Stimulated activated CD4-positive, alpha-beta T cell treated with anti-CD3 and anti-CD28 coated beads, Interleukin-1b, Interleukin-23, amount 100 ng/mL, for 1 hour (primary cell): ENCODE measurements at places on chromosomes 13 and 19.

GRCh38 chr13:28251466-28251865, 113.1 kb downstream of the PAN3 start:
- DNase-seq, result no peak

GRCh38 chr19:11639602-11640471, 42.6 kb downstream of the ZNF627 start:
- peak; percentile 86 for DNase-seq

- no peak for DNase-seq
Observed at GRCh38 chr13:95115525-95115924, 185.7 kb downstream of the ABCC4 start.

DNA sequence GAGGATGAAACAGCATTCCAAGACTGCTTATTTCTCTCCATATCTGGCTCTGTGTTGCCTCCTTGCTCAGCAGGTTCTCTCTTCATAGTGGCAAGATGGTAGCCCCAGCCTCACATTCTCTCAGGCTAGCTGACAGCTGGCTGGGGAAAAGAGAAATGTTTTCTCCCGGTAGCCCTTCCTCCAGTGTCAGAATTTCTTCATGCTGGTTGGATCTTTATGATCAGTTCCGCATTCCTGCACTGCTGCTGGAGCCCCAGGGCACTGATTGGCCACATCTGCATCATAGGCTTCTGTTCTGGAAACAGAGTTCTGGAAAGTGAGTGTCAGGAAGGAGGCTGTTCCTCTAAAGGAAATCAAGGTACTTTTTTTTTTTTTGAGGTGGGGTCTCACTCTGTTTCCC, 24.6 kb downstream of the POP4 start:
- DNase-seq, result no peak

DNA sequence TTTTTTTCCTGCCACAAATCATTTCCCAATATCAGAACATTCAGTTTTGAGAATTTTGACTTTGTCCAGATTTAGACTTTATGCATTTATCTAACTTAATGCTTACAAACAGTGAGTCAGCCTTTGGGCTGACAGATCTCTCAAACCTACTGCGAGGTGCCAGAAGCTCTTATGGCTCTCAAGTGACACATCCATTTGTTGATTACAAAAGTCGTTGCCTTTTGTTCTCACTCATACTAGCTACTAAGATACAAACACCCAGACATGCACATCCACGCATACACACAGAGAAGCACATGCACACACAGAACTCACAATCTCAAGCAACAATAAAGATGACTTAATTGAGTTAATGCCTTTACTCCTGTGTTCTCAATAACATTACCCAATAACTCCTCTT, 1147.5 kb downstream of the DIAPH3 start:
- DNase-seq, result no peak

GRCh38 chr13:94464771-94465170, 14.7 kb downstream of the DCT start:
- DNase-seq, result peak; percentile 4

GRCh38 chr13:66557357-66557756, 672.8 kb downstream of the PCDH9 start:
- no peak for DNase-seq

DNA sequence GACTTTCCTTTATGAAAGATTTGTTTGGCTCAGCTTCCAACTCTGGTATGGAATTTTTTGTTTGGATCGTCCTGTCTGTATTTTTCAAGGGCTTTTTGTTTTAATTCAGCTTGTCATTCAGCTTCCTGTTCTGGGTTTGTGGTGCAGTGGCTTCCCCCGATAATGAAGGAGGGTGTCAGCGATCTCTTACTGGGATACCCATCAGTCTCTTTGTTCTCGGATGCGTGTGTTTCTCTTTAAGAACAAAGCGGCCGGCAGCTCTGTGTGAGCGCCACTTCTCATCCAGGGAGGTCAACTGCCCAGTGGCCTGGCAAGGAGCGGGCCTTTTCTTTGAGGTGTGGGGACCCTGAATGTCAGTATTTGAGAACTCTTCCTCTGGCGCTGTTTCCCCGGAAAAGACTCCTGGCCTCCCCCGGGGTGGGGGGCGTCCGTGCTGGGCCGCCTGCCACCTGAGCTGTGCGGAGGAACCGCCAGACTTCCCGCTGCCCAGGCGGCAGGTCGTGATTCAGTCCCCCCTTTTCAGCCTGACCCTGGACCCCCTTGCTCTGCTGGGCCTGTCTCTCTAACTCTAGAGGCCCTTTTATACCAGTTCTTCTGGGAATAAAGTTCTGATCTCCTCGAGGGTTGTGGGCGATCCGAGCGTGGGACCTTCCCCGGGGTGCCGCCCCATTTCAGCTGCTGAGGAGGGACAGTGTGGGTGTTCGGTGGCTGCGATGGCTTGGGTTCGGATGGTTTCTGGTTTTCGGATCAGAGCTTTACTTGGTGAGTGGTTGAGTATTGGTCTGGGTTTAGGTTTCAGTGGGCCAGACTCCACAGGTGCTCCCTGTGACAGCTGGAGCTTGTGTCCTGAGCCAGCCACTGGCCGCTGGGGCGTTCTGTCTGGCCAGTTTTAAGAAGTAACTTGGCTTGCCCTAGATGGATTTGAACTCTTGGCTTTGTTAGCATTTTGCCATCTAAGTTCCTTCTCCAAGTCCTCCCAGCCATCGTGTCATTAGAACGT, 3.4 kb downstream of the SF3A2 start:
- DNase-seq, result no peak

DNA sequence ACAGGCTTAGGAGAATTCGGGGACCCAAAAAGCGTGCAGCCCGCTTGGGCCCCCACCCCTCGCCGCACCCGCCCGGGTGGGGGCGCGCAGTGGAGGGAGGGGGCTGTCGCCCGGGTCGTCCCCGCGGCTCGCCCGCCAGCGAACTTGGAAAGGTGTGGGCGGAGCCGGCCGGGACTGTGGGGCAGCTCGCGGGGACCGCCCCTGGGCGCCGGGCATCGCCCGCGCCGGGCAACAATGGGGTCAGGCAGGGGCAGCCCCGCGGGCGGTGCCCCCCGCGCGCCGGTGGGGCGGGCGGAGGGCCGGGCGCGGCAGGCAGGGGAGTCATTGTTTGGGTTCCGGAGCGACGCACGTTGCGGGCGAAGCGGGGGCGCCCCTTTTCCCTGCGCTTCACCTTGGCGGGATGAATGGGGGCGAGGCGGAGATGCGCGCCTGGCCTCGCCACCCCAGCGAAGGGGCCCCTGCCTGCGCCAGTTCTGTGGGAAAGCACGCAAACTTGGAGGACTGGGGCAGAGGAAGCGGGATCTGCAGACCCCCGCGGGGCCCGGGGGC, 647 bp upstream of the KLF12 start:
- DNase-seq, result no peak

GRCh38 chr13:95083758-95084157, 217.5 kb downstream of the ABCC4 start:
- no peak for DNase-seq

DNA sequence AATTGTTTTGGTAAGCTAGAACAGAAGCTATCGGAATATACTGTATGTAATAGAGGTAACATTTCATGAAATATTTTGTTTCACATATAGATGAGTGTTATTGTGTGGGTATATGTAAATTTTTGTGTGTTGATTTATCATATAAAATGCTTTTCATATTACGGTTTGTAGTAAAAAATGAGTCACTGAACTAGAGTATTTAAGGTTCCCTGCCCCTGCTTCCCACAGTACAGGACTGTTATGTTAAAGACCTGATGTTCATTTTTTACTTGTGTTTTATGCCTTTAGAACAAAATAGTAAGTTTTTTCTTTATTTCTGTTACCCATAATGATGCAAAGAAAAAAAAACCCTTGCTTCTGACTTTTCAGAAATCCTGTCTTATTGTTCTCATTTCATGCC, 243.4 kb downstream of the ENOX1 start:
- no peak for DNase-seq

DNA sequence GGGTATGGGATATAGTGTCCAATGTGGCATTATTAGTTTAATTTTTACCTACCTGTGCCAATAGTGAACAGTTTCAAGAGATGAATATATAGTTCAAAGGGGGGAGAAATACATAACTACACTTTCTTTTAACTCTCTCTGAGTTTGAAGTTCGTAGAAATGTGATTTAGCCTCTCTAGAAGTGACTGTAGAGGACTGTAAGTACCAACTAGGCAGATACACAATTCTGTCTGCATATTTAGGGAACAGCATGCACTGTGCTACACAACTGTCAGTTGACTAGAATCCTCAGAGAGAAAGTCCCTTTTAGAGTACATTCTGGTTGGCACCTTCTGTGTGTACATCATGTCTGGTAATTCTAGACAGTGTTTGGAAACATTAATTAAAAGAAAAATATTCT, 17.5 kb upstream of the ZNF90 start:
- DNase-seq, result no peak

GRCh38 chr19:7415857-7416371, 67.2 kb downstream of the ARHGEF18 start:
- no peak for DNase-seq

- peak; percentile 42 for DNase-seq
Observed at GRCh38 chr13:42420304-42420703, 148.4 kb downstream of the AKAP11 start.

DNA sequence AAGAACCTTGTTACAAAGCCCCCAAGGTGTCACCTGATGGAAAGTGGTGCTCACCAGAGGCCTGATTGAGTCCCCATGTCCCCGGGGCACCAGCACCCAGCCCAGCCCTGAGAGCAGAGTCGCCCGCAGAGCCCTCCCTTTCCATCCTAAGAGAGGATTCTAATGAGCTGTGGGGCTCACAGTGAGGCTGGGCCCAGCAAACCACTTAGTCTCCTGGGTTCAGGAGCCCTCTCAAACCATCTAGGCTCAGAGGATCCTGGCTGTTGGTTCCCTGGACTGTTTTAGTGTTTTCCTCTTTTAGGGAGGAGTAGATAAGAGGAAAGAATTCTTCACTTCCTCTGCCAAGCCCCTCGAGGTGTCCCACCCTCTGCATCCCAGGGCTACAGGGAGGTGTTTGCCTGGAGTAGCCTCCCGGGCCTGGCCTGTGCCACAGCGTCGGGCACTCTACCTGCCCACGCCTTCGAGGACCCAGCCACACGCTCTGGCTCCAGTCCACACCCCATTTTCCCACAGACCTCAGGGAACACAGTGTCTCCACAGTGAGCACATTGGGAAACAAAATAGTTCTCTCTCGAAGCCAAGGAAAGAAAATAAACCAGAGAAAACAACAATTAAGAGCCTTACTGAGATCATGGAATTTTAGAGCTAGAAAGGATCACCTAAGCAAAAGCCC, 34.4 kb downstream of the DHRS12 start:
- DNase-seq, result no peak

GRCh38 chr19:4914736-4915501, 5.6 kb downstream of the UHRF1 start:
- peak; percentile 52 for DNase-seq

- no peak for DNase-seq
Observed at GRCh38 chr19:14978161-14978776, 1.4 kb downstream of the SLC1A6 start.

- DNase-seq, result no peak
Observed at GRCh38 chr13:110687736-110688135, 18.2 kb downstream of the CARS2 start.

GRCh38 chr13:99639126-99639525, 137.9 kb downstream of the TM9SF2 start:
- no peak for DNase-seq

DNA sequence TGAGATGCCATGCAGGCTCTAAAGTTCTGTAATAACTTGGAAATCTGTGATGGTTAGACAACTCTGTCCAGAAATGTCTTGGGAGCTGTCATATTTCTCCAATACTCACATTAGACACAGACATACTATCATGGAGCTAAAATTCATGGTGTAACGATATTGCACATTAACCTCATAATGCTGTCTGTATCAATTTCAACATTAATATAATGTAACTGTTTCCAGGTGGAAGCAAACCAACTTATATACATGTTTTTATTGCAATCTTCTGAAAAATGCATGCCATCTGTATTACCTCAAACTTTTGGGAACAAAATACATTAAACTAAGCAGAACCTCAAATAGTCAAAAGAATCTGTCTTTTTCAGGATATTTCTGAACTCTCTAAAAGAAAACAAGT, 14.7 kb upstream of the SPART start:
- DNase-seq, result no peak

- no peak for DNase-seq
Observed at GRCh38 chr19:12938779-12939601, 581 bp downstream of the CALR start.

- no peak for DNase-seq
Observed at GRCh38 chr13:42649831-42650230, 75.9 kb downstream of the TNFSF11 start.

DNA sequence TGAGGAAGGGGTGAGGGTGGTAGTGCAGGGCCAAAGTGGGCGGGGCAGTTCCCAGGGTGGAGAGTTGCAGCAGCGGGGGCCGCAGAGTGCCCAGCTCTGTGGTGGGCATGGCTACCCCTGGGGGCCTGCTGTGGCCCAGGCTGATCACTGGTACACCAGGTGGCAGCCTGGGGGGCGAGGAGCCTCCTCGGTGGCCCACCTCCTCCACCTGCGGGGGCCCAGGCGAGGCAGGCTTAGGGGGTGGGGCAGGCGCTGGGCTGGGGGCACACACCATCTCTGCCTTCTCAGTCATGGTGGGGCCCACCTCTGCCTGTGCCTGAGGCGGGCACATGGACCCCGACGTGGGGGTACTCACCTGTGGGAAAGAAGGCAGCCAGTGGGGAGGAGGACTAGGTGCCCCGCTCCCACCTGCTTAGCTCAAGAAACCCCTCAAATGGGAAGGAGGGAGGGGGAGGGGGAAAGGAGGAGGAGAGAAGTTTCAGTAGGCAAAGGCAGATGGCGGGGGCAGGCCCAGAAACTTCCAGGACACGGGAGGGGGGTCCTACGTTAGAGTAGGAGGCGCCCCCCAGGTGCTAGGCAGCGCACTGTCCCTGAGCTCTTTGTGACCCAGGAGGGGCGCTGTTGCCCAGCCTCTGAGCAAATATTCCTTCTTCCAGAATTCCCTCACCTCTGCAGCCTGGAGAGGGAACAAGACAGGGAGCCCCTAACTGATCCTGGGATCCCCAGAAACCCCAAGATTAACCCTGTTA, 1.6 kb downstream of the LYL1 start:
- DNase-seq, result no peak

DNA sequence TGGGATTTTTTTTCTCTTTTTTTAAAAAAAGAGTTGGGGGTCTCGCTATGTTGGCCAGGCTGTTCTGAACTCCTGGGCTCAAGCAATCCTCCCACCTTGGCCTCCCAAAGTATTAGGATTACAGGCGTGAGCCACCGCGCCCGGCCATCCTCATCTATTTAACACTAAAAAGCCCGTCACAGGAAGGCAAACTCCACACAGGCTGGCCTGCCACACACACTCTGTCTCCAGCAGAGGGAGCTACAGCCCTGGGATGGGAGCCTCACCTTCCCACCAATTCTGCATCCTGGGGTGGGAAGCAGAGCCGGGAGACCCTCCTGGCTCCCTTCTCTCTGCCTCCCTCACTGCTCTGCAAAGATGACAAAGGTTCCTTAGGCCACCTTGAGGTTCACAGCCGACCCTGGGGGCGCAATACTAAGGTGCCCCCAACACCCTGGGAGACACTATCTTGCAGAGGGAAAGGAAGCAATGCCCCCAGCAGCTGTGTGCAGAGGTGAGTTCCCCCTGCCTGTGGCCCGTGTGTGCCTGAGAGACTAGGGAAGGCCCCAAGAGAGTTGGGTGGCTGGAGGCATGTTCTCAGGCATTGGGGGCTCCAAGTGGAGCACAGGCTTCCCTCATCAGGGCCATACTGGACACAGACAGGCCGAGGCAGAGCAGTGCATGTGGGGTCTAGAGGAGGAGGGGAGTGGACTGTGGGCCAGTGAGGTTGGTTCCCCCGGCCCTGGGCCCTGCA, 27.4 kb upstream of the TIMM44 start:
- DNase-seq, result no peak
